ENCODE measurements at places on chromosomes 12 and 14. TPM values are rescaled to one million over a fixed set of nuclear protein-coding genes. Genes with fewer than 3 reads are reported as not detected.

- DNase-seq = no peak
Observed at GRCh38 chr14:56774503-56774902, 35.8 kb downstream of the OTX2 start.

- DNase-seq = no peak
Observed at GRCh38 chr12:4700621-4701026, 19.6 kb upstream of the GALNT8 start.

GRCh38 chr14:64979336-64980074 is 7.2 kb upstream of the FNTB start:
- no peak for DNase-seq

GRCh38 chr14:48456051-48456450 is 780.6 kb upstream of the MDGA2 start:
- DNase-seq = no peak

GRCh38 chr14:94923786-94924185 is 153.9 kb upstream of the GSC start:
- no peak for DNase-seq

GRCh38 chr12:39420043-39420442 is 22.9 kb downstream of the KIF21A start:
- DNase-seq = peak; percentile 40

GRCh38 chr12:132520421-132521199 is 30.7 kb downstream of the FBRSL1 start:
- DNase-seq = no peak

GRCh38 chr12:122024132-122024785 is 2.6 kb downstream of the BCL7A start:
- DNase-seq = peak; percentile 35

- DNase-seq = no peak
Observed at GRCh38 chr12:132071040-132071810, 72.9 kb downstream of the DDX51 start.

GRCh38 chr12:6813363-6813762 is 8.3 kb upstream of the GPR162 start:
- DNase-seq = no peak

GRCh38 chr12:20319366-20319765 is 49.0 kb upstream of the PDE3A start:
- no peak for DNase-seq

DNA sequence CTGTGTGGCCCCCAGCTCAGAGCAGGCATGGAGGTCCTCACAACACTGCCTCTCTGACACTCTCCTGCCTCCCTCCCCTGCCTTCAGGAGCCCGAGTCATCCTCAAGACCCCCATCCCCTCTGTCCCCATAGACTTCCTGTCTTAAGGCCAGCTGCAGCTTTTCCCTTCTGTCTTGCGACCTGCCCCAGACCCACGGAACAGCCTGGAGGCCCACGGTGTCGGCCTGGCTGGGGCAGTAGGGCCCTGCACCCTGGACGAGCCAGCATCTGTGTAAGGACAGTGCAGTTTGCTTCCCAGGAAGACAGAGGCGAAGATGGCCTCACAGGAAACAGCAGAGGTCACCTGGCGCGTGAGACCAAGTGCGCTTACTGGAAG is 9.7 kb downstream of the TEDC1 start:
- no peak for DNase-seq

DNA sequence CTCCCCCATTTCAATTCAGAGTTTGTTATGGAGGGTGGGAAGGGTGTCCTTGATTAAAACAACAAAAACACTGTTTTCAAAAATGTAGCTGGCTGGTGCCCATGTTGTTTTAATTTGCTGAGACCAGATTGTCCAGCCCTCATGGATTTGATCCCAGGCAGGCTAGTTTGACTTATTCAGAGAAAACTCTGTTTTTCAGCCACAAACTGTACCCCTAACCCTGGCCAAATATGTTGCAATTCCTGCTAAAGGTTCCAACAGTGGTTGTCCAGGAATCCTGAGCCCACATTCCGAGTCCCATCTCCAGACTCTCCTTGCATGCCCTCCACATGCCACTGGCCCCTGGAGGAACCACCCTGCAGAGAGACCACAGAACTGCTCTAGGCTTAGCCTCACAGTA is 36.0 kb downstream of the MAP1LC3B2 start:
- DNase-seq = no peak

GRCh38 chr12:120064054-120064940 is 52.3 kb downstream of the RAB35 start:
- DNase-seq = no peak

DNA sequence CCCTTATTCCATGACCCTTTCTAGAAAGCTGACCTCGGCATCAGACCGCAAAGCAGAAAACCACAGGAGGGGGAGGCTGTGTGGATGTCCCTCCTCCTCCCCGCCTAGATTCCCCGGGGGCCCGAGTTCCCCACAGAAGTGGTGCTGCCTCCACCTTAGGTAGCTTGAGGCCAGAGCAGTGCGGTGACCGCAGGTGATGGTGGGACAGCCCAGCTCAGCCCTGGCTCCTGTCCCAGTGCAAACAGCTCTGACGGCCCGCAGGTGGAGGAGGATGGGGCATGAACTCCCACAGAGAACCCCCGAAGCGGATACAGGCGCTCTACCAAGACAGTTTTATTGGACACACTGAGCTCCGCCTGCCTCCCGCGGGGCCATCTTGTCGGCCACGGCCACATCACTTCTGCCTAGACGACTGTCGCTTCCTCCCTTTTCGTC is 19.5 kb downstream of the ARL6IP4 start:
- DNase-seq = no peak

- no peak for DNase-seq
Observed at GRCh38 chr12:9756170-9756569, 4.5 kb downstream of the CD69 start.

- no peak for DNase-seq
Observed at GRCh38 chr12:129693731-129694130, 210.1 kb downstream of the TMEM132D start.

DNA sequence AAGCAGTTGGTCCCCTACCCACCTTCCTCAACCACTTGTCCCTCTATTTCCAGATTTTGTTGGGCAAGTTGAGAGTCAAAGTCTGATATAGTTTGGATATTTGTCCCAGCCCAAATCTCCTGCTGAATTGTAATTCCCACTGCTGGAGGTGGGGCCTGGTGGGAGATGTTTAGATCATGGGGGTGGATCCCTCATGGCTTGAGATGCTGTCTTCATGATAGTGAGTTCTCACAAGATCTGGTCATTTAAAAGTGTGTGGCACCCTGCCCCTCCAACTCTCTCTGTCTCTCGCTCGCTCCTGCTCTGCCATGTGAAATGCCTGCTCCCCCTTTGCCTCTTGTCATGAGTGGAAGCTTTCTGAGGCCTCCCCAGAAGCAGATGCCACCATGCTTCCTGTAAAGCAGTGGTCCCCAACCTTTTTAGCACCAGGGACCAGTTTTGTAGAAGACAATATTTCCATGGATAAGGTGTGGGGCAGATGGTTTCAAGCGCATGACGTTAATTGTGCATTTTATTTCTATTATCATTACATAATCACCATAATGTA is 37.3 kb upstream of the BCL11B start:
- no peak for DNase-seq

The GOLGA3 gene
- 89.9 TPM for total RNA-seq

The DHRS2 gene
- not detected for total RNA-seq

The SIX4 gene
- 14.2 TPM for total RNA-seq

The GNB3 gene
- total RNA-seq = not detected

The NYNRIN gene
- total RNA-seq = 15.0 TPM

The ESPL1 gene
- total RNA-seq = 6.8 TPM

The SYNDIG1L gene
- not detected for total RNA-seq

The CFAP251 gene
- total RNA-seq = 18.7 TPM

The CLEC1B gene
- not detected for total RNA-seq

The AVPR1A gene
- under 0.01 TPM for total RNA-seq

The GPR162 gene
- not detected for total RNA-seq

The TCTN1 gene
- total RNA-seq = 36.0 TPM
